ENCODE measurements at places on chromosomes 2 and 18. TPM values are rescaled to one million over a fixed set of nuclear protein-coding genes. Genes with fewer than 3 reads are reported as not detected.

The MAB21L4 gene
- not detected for total RNA-seq

The ERLEC1 gene
- 35.4 TPM for total RNA-seq

The CGREF1 gene
- 0.27 TPM for total RNA-seq

The VWC2L gene
- not detected for total RNA-seq

- no peak for DNase-seq
Observed at GRCh38 chr2:142974288-142975024, 97.0 kb downstream of the KYNU start.

Data from transverse colon (tissue), 4 donors.